ENCODE measurements at places on chromosomes 6 and 20.

- DNase-seq = no peak
These were observed 96.0 kb downstream of the PRKN start for GRCh38 chr6:162631546-162631945.

- DNase-seq = no peak
These were observed 691.7 kb upstream of the SLC35B3 start for GRCh38 chr6:9126878-9127560.

GRCh38 chr20:50049442-50050026 is 63.4 kb downstream of the UBE2V1 start:
- DNase-seq = no peak

DNA sequence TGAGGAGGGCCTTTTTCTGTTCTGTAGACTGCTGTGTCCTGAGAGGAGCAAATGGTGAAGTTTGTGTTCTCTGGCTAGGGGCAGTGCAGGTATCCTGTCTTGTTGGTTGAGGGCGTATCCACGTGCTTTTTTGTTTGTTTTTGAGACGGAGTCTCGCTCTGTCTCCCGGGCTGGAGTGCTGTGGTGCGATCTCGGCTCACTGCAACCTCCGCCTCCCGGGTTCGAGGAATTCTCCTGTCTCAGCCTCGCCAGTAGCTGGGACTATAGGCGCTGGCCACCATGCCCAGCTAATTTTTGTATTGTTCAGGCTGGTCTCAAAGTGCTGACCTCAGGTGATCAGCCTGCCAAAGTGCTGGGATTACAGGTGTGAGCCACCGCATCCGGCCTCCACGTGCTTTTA is 10.8 kb upstream of the PXDC1 start:
- no peak for DNase-seq

DNA sequence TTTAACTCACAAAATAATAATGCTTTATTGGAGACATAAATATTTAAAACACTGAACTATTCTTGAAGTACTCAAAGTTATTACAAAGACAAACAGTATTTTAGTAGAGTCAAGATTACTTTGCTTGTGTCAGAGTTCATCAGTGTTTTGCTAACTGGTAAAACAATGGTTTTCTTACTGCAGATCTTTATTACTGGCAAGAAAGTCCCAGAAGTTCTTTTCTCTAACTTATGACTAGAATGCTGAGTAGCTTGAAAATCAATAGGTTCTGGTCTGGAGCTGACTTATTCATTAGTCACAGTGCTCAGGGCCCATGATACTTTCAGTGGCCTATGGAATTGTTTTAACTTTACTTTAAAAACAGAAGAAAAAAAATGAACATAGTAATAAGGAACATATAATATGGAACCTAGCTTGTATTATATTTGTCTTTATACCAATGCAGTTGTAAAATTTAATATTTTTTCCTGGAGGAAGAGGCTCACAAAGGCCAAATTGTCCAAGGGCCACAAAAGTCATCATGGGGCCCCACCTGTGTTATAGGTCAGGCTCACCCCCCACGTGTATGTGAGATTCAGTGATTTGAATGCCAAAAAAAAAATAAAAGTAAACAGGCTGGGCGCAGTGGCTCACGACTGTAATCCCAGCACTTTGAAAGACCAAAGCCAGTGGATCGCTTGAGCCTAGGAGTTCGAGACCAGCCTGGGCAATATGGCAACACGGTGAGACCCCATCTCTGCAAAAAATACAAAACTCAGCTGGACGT is 53.3 kb downstream of the PLEKHG1 start:
- DNase-seq = no peak

DNA sequence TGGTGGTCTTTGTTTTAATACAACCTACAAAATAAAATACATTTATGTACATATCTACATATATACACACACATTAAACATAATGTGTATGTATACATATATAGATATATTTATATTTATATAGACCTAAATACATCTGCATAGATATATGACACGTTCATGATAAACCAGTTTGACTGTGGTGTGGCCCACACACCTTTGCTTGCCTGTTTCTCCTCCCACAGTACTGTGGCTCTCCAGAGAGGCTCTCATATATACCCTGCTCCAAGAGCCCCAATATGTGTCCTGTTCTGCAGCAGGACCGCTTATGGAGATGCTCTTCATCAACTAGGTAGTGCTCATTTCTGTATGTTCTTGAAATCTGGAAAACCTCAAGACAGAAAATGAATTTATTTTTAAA is 207.0 kb downstream of the KCNQ5 start:
- no peak for DNase-seq

- no peak for DNase-seq
These were observed 44.4 kb downstream of the MDFI start for GRCh38 chr6:41682497-41683272.

DNA sequence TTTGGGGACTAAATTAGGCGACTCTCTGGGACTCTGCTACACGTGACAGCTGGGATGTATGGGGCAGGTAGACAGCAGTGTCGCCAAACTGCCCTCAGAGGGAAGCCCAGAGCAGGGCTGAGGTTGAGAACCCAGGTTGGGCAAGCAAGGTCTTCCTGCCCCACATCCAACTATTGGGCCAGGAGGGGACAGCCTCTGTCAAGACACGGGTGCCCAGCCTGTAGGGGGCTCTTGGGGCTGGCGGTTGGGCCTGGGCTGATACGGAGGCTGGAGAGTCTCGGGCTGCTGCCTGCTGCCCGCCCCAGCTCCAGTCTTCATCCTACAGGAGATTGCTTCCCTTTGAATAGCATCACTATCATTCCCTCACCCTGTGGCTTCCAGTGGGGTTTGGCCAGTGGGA is 33.3 kb downstream of the CPNE5 start:
- DNase-seq = no peak

GRCh38 chr6:117555882-117556498 is 46.3 kb downstream of the GOPC start:
- DNase-seq = peak; percentile 59

DNA sequence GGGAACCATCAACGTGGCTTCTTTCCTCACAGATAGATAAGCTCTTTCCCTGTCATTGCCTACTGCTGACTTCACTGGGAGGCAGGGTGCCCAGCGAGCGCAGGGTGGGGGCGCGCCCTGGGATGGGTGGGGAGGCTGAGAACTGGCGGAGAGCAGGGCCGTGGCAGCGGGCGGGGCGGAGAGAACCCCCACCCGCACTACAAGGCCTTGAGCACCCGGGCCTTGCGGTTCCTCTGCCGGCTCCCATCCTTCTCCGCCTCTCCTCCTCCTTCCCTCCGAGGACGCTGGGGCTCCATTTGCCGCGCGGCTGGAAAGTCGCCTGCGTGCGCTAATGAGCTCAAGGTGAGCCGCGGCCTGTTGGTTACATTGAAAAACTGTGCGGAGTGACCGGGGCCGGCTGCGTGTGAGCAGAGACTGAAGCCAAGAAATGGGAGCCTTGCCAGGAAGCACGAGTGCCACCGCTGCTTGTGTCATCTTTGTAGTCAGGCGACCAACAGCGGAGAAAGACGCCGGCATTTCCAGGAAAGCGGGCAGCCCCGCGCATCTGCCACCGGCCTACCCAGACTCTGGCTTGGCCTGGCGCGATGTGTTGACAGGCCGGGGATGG is 963.5 kb upstream of the SLC35B3 start:
- no peak for DNase-seq

Measured in midbrain (tissue), 1 donor.